ENCODE measurements at places on chromosomes 11 and 22.

GRCh38 chr11:20632169-20632532 is 32.7 kb downstream of the SLC6A5 start:
- H3K4me3 ChIP-seq, result no peak overlapping the region
- no peak overlapping the region for H3K27ac ChIP-seq
- no peaks in the 10 kb centered on the region for H3K4me1 ChIP-seq
- H3K27me3 ChIP-seq, result peaks cover 5% of the 10 kb centered on the region
- no peaks in the 10 kb centered on the region for H3K36me3 ChIP-seq

GRCh38 chr11:638631-639331 is 1.7 kb downstream of the DRD4 start:
- H3K4me3 ChIP-seq, result no peak overlapping the region
- peaks cover 8% of the 10 kb centered on the region for H3K27me3 ChIP-seq
- DNase-seq, result no peak
- H3K27ac ChIP-seq, result no peak overlapping the region
- H3K4me1 ChIP-seq, result peaks cover 6% of the 10 kb centered on the region

GRCh38 chr11:64871492-64871891 is 6.9 kb downstream of the EHD1 start:
- H3K27me3 ChIP-seq, result peaks cover 7% of the 10 kb centered on the region
- peaks cover 28% of the 10 kb centered on the region for H3K36me3 ChIP-seq
- peaks cover 90% of the 10 kb centered on the region for H3K4me1 ChIP-seq
- no peak for DNase-seq

- H3K27ac ChIP-seq, result no peak overlapping the region
- no peaks in the 10 kb centered on the region for H3K36me3 ChIP-seq
- peak; percentile 64 for DNase-seq
- H3K27me3 ChIP-seq, result no peaks in the 10 kb centered on the region
Measured at GRCh38 chr11:22875869-22876473, 15.7 kb upstream of the CCDC179 start.

- H3K27me3 ChIP-seq, result no peaks in the 10 kb centered on the region
- no peak for DNase-seq
- H3K27ac ChIP-seq, result no peak overlapping the region
- H3K4me1 ChIP-seq, result no peaks in the 10 kb centered on the region
Measured at GRCh38 chr11:42960521-42961088, 351.2 kb upstream of the API5 start.

GRCh38 chr22:19845054-19845722 is 9.5 kb downstream of the GNB1L start:
- H3K27ac ChIP-seq, result no peak overlapping the region
- H3K36me3 ChIP-seq, result peaks cover 3% of the 10 kb centered on the region
- H3K27me3 ChIP-seq, result no peaks in the 10 kb centered on the region
- no peak overlapping the region for H3K4me3 ChIP-seq
- DNase-seq, result no peak
- H3K4me1 ChIP-seq, result peaks cover 10% of the 10 kb centered on the region
